ENCODE measurements at places on chromosomes 7 and 10.

- DNase-seq = no peak
Observed at GRCh38 chr7:13386741-13387140, 602.7 kb downstream of the ETV1 start.

DNA sequence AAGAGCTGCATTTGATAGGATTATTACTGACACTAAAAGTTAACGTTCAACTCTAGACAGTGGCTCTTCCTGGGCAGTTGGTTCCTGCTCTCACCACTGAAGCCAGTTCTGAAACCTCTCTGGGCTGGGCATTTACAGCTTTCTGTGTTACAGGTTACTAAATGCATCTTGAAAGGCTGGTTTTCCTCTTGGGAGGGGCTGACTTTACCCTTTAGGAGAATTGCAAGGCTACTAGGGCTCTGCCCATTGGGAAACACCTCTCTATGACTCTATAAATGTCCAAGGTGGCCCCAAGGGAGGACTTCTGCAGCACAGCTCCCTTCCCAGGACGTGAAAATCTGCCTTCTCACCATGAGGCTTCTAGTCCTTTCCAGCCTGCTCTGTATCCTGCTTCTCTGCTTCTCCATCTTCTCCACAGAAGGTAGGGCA is at the start of gene GPR15LG:
Gene GPR15LG (plus strand): TSS at position 301 of the 429 bp plus-strand sequence. CDS start 51 bp downstream, at position 352.
- DNase-seq = peak; percentile 38

DNA sequence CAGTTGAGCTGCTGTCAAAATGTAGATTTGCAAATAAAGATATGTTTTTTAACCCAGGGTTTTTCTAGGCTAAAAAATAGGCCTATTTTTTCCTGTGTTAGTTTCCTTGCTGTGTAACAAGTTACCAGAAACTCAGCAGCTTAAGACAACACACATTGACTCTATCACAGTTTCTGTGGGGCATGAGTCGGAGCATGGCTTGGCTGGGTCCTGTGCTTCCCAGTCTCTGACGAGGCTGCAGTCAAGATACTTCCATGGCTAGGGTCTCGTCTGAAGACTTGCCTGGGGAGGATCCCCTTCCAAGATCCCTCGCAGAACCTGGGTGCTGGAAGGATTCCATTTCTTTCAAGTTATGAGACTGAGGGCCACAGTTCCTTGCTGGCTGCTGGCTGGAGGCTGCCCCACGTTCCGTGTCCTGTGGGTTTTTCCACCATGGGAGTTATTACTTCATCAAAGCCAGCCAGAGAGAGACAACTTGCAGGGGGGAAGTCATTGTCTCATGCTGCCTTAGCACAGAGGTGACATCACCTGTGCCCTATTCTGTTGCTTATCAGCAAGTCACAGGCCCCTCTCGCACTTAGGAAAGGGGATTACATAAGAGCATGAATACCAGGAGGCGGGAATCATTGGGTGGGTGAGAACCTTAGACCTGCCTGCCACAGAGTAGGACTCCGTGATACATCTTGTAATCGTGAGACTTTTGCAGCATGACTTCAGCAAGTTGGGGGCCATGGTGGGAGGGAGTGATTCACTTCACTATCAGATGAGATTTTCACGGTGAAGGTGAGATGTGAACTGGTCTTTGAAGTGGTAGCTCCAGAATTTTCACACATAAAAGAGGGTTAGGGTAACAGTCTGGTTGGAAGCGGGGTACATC is 77.9 kb downstream of the CCNY start:
- DNase-seq = no peak

DNA sequence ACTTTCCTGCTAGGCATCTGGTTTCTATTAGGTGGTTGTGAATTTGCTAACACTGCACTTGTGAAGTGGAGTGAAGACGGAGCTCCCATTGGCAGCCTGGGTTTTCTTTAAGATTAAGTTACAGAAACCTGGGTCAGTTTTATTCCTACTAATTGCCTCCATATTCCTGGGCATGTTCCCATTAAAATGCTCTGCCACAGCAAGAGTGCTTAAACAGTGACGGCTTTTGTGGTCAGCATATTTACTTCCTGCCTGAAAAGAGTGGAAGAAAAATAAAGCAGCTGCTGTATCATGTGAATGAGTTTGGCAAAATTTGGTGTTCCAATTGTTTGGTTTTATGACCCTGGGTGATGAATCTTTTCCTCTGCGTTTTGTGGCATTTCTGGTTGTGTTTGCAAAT is 96.9 kb upstream of the PLXDC2 start:
- no peak for DNase-seq

- no peak for DNase-seq
Observed at GRCh38 chr10:115992236-115992986, 280.6 kb downstream of the GFRA1 start.

DNA sequence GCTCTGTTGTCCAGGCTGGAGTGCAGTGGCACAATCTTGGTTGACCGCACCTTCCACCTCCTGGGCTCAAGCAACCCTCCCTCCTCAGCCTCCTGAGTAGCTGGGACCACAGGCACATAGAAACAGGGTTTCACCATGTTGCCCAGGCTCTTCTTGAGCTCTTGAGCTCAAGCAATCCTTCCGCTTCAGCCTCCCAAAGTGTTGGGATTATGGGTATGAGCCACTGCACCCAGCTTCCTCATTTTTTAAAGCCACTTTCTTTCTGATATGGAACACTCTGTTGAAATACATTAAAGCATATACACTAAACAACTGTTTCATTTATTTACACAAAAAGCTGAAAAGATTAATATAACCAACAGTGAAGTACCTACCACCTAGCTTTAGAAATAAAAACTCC is 117.2 kb downstream of the CLEC2L start:
- no peak for DNase-seq

Data from islet precursor cell (in vitro differentiated cells).